ENCODE measurements at places on chromosomes 1 and 21.
A peak's percentile ranks its signal among the peaks of the same experiment; 100 is the strongest.

GRCh38 chr1:233815865-233816264, 88.6 kb upstream of the SLC35F3 start:
- peak; percentile 2 for DNase-seq

DNA sequence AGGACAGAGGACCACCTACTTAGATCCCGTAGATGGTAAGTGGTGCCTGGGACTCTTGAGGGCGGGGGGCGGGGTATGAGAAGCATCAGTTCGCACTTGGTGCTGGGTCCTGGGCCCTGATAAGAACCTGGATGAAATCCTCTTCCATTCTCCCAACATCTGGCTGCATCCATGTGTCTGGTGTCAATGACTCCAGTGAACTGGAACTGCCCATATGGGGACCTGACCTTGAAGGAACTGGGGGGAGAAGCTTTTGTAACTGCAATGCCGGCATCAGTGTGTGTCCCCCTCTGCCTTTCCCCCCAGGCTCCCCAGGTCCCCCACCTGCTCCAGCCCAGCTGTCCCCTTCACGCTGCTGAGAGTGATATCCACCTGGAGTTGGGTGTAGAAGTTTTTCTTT, 49.7 kb upstream of the EPB41 start:
- no peak for DNase-seq

- peak; percentile 18 for DNase-seq
Observed at GRCh38 chr1:164337885-164338284, 221.1 kb upstream of the PBX1 start.

GRCh38 chr1:111756124-111756513, 418 bp downstream of the DDX20 start:
- DNase-seq: no peak

GRCh38 chr1:160748181-160748877, 9.3 kb downstream of the SLAMF7 start:
- no peak for DNase-seq

- no peak for DNase-seq
Observed at GRCh38 chr1:155068599-155068998, 5.1 kb downstream of the EFNA4 start.

- peak; percentile 45 for DNase-seq
Observed at GRCh38 chr1:14786109-14786675, 187.7 kb downstream of the KAZN start.

DNA sequence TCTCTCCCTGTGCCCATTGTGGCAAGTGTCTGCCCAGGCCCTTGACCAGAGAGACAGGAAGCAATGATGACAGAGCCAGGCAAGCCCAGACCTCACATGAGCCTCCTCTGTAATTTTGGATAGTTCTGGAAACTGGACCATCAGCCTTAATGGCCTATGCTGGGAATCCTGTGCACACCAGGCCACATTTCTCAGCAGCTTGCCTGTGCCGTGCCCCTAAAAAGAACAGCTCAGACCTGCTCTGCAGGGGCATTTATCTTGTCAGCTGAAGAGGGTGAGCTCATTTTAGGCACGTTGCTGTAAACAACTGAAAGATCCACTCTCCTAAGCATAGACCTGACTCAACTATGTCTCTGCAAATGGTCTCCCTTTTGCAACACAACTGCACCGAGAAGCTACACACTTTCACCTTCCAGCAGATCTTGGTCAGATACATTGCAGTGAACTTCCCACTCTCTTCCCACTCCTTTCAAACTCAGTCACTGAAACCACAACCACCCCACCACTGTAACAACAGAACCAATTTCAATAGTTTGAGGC, 53.5 kb upstream of the BACH1 start:
- DNase-seq: no peak

DNA sequence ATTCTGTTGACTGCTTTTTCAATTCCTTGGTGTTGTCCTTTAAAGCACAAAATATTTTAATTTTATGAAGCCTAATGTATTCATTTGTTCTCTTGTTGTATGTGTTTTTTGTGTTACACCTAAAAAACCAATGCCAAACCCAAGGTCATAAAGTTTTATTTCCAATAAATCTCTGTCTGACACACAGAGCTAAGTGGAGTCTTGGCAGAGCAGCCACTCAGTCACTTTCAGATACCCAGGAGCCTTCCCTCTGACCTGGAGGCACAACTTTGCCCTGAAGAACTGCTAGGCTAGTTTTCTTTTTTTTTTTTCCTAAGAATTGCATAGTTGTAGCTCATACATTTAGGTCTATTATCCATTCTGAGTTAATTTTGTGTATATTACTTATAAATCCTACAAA, 71.2 kb upstream of the BCL9 start:
- DNase-seq: no peak

GRCh38 chr1:64358692-64359091, 111.2 kb upstream of the CACHD1 start:
- no peak for DNase-seq
